H54 (cell line): ENCODE measurements at places on chromosomes 1 and 21.

GRCh38 chr1:119766374-119766794 is 2.3 kb downstream of the HMGCS2 start:
- no peak for DNase-seq

DNA sequence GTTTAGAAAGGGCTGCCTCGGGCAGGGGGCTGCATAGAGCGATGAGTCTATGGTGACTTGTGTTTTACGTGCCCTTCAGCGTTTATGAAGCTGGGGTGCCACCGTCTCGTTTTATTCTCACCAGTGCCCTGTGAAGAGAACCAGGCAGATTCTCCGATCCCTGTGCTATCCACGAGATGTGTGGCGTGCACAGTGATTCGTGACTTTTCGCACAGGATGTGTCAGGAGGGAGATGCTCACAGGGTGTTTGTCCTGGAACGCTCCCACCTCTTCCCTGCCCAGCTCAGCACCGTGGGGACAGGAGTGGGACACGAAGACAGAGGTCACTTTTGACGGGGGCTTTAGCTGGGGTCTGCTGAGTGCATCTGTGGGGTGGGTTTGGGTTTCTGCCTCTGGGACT is 54.9 kb upstream of the AJAP1 start:
- DNase-seq, result no peak

DNA sequence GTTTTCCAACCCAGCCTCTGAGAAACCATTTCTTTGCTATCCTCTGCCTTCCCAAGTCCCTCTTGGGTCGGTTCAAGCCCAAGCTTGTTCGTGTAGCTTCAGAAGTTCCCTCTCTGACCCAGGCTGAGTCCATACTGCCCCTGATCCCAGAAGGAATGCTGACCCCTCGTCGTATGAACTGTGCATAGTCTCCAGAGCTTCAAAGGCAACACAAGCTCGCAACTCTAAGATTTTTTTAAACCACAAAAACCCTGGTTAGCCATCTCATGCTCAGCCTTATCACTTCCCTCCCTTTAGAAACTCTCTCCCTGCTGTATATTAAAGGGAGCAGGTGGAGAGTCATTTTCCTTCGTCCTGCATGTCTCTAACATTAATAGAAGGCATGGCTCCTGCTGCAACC is 23.8 kb downstream of the EIF2D start:
- no peak for DNase-seq

GRCh38 chr1:10787286-10787685 is 9.2 kb downstream of the CASZ1 start:
- DNase-seq, result no peak

- DNase-seq, result no peak
These were observed 99.1 kb downstream of the ASTN1 start for GRCh38 chr1:177065430-177065829.

DNA sequence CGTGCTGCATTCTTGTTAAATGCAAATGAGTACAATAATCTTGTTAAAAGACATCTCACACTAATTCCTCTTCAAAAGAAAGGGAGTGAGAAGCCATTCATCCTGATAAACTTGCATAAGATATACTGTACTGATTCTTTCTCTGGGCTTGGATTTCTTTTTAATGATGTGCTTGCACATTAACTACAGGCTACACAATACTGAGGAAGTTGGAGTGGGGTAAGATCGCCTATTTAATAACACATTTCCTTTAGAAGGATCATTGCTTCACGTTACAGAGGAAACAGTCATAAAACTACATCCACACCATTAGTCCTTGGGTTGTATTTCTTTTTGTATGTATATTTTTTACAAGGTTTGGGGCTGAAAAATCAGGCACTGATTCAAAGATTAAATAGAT is 36.6 kb downstream of the NRIP1 start:
- DNase-seq, result no peak

DNA sequence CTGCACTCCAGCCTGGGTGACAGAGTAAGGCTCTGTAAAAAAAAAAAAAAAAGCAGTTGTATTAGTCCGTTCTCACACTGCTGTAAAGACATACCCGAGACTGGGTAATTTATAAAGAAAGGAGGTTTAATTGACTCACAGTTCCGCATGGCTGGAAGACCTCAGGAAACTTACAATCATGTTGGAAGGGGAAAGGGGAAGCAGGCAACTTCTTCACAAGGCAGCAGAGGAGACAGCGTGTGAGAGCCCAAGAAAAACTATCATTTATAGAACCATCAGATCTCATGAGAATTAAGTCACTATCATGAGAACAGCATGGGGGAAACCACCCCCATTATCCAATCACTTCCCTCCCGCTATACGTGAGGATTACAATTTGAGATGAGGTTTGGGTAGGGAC is 151.7 kb upstream of the NR5A2 start:
- DNase-seq, result no peak

DNA sequence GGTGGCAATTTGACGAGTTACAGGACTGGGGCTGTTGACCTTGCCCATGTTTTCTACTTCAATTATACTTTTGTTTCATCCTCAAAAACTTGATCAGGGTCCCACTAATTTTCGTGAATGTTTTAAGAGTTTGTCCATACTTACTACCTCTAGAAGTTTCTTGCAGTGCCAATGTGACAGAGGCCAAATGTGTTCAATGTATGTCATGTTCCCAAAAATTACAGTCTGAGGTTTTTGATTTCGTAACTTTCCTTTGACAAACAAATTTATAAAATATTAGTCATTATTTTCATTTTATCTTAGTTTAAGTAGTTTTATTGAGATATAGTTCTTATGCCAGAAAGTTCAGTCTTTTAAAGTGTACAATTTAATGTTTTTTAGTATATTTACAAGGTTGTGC is 15.3 kb downstream of the VPS13D start:
- no peak for DNase-seq

DNA sequence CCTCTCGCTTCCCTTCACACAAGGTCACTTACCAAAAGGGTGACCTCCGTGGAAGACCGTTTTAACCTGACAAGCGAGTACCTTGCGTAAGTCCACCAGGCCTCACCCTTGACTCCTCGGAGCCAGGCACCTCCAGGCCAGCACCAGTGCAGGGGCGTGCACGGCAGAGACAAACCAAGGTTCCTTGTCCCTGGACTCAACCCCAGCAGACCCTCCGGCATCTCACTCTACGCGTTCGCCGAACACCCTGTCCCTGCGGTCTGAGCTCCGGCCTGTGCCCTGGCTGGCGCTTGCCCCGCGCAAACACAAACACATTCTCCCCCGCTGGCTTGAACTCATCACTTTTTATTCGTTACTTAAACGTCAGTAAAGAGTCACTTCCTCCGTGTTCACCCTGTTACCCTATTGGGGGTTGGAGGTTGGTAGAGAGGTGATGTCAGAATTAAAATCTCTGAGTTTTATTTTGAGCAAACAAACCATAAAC is 4.5 kb downstream of the TBX15 start:
- no peak for DNase-seq

DNA sequence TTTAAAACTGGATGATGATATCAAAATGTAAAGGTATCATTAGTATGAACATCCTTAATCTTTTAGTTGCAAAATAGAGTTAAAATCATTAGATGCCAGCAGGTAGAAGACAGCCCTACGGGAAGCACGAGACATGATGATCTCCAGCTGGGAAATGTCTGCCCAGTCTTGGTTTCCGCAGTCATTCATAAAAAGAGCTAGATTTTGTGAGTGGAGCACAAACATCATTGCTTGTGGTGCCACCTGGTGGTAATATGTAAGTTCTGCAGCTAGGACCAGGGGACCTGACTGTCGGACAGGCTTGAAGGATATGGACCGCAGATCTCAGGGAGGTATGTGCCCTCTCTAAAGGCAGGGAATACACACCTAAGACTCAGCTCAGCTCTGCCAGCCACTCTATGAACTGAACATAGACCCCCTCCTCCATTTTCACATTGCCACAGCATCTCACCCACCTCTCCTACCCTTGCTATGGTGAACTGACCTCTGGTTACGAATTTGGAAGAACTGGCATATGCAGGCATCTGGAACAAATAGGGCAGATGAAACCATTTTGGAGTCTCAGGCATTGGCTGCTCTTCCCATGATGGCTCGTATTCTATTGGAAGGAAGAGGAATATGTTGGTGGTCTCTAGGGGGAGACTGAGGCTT is 9.2 kb downstream of the FCMR start:
- DNase-seq, result no peak

DNA sequence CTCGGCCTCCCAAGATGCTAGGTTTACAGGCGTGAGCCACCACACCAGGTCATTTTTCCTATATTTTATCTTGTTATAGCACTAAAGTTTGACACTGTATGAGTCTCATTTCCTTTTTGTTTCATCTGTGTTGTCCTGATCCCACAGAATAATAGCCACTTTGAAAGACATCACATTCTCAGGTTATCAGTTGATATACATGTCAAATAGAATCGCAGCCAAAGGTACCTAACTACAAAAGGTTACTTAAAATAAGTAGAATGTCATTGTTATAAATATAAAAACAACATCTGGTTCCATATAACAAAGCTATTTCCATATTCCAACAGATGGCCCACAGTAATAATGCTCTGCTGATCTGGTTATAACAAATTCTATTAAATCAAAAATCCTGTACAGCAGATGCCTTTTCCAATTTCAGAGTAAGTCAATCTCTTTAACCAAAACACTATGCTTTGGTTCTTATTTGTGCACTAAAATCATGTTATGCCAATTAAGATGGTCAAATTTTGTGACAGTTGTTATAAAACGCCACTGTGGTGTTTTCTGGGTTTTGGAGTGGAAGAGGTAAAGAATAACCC is 6.0 kb downstream of the FOXJ3 start:
- no peak for DNase-seq

GRCh38 chr1:226360106-226360746 is 47.7 kb downstream of the PARP1 start:
- no peak for DNase-seq

GRCh38 chr1:3368711-3369445 is 85.6 kb upstream of the ARHGEF16 start:
- DNase-seq, result no peak

DNA sequence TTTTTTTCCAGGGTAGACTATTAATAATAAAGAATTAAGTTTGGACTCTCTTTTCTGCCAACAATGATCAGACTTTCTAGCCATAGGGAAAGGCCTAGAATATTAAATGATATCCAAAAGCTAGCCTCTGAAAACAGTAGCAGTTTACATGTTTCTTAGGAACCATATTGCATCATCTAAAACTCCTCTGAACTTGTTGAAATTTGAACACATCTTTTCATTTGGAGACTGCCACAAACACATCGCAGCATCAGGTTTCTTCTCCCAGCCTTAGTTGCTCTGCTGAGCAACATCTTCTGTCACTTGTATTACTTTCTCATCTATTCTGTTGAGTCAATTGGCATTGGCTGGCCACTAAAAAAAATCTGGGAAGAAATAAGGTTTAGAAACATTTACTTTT is 63.2 kb upstream of the GNG4 start:
- no peak for DNase-seq

DNA sequence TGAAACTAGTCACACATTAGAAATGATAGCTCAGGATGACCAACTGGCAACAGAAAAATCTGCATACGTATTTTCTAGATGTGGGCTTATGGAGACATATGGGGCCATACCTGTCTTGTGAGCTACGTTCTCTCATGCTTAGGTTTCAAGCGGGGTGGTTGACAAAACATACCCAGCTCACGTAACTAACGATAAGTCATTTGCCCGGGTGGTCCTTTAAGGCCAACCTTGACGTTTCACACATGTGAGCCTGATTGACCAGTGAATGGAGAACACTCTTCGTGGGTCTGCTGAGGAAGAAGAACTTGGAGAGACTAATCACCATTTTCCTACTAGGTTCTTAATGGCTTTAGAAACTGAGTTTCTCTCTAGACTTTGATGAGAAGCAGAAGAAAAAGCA is 13.5 kb upstream of the RCSD1 start:
- DNase-seq, result no peak

DNA sequence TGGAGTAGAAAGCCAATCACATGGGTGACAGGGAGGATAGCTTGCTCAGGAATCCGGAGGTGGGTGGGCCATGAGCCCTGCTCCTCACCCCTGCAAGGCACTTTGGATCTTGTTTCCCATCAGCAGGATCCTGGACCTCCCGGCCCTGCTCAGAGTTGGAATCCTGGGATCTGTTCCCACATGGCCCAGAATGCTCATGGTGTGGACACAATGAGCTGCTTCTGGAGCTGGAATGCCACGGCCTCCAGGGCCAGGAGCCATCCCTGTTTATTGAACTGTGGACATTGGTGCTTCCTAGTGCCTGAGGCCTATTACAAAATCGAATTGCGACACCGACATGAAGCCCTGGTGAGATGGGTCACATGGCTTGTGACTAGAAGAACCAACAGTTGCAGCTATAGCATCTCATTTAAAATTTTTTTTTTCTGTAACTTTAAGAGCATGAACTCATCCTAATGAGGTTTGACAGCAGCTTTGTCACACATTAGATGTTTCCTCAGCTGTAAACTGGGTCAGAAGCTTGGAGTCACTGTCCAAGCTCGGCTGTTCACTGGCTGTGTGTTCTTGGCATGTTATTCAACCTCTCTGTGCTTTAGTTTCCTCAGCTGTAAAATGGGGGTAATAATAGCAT is 40.4 kb upstream of the GOLT1A start:
- DNase-seq, result no peak

DNA sequence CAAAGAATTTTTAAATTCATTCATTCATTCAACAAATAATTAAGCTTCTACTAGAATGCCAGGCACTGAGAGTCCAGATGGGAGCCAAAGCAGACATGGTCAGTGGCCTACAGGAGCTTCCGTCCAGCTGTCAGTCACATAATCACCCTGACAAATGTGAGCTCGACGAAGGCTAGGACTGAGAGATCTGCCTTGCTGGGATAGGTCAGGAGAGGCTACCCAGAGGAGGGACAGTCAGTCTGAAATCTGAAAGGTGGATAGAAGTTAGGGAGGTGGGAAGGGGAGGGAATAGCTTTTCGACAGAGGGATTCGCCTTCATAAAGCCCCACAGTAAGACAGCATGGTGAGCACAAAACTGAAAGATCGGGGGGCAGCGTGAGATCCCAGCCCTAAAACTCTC is 8.3 kb downstream of the EPHX1 start:
- no peak for DNase-seq

- DNase-seq, result no peak
These were observed 359.2 kb upstream of the NCAM2 start for GRCh38 chr21:20639026-20639425.

GRCh38 chr1:1000357-1001056 is 610 bp upstream of the HES4 start:
- peak; percentile 84 for DNase-seq

DNA sequence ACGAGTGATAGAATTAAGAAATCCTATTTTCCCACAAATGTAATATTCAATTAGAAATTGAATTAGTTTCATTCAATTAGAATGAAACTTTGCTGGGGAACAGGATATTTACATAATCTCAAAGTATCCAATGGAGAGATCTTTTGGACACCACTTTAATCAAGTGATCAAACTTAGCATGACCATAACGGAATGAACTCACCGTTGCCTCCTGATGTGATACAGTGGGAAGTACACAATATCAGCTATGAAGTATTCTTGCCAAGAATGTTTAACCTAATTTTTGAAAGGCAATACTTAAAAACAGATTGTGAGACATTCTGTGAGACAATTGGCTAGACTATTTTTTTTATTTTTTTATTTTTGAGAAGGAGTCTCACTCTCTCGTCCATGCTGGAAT is 16.6 kb downstream of the CDKN2C start:
- DNase-seq, result no peak

- no peak for DNase-seq
These were observed 56.5 kb upstream of the ADAR start for GRCh38 chr1:154664331-154665002.

GRCh38 chr1:22817462-22817861 is 106.8 kb downstream of the EPHB2 start:
- no peak for DNase-seq
